ENCODE measurements at places on chromosomes 4 and X.

DNA sequence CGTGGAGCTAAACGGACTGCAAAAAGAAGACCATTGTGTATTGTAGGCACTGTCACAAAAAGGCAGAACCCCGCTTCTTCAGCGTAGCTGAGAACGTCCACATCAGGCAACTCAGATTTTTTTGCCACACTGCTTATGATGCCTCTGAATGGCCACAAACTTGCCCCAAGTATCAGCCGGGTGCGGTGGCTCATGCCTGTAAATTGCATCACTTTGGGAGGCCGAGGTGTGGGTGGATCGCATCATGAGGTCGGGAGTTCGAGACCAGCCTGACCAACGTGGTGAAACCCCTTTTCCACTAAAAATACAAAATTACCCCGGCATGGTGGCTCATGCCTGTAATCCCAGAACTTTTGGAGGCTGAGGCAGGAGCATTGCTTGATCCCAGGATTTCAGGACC, 14.9 kb upstream of the IL3RA start:
- DNase-seq, result no peak

DNA sequence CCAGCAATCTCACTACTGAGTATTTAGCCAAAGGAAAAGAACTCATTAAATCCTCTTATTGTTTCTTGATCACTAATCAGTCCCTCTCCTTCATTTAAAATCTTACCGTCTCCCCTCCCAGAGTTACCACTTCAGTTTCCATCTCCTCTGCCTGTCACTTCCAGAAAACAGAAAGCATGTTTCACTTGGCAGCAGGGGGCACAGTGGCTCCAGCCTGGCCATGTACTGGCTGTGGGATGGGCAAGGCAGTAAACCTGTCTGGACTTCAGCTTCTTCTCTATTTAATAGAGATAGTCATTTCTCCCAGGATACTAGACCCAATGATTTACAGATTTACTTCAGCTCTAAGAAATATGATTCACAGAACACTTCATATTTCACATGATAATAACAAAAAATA, 63.2 kb downstream of the CD40LG start:
- no peak for DNase-seq

DNA sequence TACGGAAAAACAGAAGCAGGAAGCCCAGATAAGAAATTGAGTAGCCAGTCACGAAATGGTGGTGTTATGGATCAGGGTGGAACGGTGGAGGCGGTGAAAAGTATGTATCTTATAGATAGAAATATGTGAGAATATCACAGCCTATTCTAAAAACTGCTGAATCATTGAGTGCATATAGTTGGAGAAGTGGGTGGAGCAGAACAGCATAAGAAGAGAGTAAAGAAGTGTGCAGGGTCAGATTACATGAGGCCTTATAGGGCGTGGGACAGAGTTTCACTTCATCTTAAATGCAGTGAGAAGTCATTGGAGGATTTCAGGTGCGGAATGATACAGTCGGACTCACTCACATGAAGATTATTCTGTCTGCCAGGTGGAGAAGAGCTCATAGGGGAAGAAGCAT, 293.1 kb downstream of the TRIML1 start:
- no peak for DNase-seq

DNA sequence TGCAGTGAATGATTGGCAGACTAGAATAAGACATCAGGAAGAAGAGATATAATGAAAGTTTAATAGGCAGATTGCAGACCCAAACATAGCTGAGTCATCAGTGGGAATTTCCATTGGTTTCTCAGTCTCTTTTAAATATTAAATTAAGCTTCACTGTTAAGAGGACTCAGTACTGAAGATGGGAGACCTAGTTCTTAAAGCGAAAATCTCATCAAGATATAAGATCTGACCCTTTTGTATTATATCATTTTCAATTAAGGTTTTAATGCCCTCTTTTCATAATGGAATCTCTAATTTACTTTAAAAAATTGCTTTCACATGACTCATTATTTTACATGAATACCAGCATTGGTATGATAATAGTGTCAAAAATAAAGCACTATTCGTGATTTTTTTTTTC, 168.9 kb upstream of the ATOH1 start:
- DNase-seq, result no peak

DNA sequence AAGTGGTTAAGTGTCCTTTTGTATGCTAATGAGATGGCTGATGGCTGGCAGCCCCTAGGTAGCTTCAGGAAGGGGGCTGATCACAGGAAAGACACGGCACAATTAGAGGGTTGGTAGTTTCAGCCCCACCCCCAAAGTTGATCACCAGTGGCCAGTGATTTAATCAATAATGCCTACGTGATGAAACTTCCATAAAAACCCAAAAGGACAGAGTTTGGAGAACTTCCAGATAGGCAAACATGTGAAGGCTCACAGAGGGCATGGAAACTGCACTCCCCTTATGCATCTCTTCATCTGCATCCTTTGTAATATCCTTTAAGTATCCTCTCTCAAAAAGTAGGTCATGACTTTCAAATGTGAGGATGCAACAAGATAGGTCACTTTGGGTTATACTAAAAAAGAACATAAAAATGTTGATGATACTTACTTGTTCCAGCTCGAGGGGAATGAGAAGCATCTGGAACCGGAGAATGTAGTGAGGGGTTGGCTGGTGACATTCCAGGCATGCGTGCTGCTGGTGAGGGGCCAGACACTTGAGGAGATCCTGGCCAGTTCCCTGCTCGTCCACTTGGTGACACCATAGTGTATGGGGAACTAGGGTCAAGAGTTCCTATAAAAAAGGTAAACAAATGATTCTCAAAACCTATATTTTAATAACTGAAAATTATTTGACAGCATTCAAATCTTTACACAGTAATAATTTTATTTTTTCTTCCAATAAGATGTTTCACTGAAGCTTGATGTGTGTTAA, 16.7 kb upstream of the CXorf38 start:
- no peak for DNase-seq

DNA sequence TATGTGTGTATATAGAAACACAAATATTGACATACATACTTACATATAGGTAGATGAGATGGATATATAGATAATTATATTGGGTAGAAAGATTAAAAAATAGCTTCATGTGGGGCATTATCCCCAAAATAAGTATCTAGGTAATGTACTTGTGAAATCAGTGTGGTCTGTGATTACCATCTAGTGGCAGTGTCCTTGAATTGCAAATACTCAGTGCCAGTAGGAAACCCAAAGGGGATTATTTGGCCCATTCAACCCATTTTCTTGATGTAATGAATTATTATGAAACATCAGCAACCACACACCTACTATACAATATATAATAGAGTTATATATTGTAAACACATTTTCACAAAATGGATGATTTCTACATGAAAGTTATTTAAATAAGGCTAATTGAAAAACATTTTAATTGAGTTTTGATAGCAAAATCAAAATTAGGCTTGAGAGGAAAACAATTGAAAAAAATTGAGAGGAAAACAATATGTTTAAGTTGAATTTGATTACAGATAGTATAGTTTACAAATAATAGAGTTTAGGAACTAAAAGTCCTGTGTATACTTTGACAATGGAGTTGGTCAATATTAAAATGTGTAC, 389.4 kb downstream of the GALNTL6 start:
- no peak for DNase-seq

DNA sequence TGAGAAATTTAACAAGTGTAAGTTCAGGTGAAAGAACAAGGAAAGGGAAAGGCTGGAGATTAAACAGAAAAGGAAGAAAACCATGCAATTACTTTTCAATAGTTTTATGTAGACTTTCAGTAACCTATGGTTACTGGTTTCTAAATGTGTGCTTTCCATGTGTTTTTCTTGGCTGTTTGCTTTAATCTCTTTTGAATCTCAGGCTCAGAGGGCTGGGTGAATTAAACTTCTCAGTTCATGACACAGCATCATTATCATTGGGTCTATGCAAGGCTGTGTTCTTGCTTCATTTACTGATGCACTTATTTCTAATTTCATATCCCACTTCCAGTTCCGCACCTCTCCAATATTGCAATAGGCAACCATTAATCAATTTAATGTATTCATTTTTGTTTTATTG, 266.5 kb upstream of the UGT8 start:
- no peak for DNase-seq

GRCh38 chr4:184641022-184641421, 8.2 kb downstream of the CASP3 start:
- no peak for DNase-seq

GRCh38 chr4:103754844-103755243, 35.1 kb upstream of the TACR3 start:
- no peak for DNase-seq

GRCh38 chr4:169207436-169208089, 63.2 kb downstream of the SH3RF1 start:
- no peak for DNase-seq

- no peak for DNase-seq
Measured at GRCh38 chrX:34764852-34765361, 107.8 kb upstream of the TMEM47 start.
